ENCODE measurements at places on chromosomes 16 and 17. TPM values are rescaled to one million over a fixed set of nuclear protein-coding genes. Genes with fewer than 3 reads are reported as not detected.
A peak's percentile ranks its signal among the peaks of the same experiment; 100 is the strongest.

CCL16 gene
- not detected for total RNA-seq

MMP28 gene
- total RNA-seq, result 2.8 TPM

CTRB2 gene
- not detected for total RNA-seq

ABCA6 gene
- 23.1 TPM for total RNA-seq

GRCh38 chr16:76121636-76122035, 155.6 kb upstream of the CNTNAP4 start:
- DNase-seq, result no peak

- no peak for DNase-seq
Measured at GRCh38 chr17:80287038-80287437, 26.4 kb downstream of the RNF213 start.

DNA sequence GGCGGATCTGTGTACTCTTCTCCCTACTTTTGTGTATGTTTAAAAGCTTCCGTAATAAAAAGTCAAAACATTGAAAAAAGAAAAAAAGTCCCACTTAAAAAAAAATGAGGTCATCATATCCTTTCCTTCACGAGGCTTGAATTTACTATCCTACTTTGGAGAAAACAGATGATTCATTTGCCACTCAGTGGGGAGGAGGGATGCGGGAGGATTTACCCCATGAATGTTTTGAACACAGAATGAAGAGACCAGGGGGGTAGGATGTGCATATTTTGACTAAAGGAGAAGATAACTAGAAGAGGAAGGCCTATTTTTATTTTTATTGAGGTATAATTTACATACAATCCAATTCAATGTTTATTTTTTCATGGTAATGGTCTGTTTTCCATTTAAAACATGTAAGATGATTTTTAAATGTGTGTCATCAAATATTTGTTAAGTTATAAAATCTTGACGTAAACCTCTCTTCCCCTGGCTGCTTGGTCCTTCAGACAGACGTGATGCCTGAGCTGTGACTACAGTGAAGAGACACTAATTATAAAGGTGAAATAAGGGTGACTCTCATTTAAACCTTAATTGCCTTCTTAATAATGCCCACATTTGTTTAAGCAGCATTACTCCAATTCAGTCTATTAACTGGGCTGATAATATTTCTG, 135.4 kb upstream of the AXIN2 start:
- peak; percentile 71 for DNase-seq

DNA sequence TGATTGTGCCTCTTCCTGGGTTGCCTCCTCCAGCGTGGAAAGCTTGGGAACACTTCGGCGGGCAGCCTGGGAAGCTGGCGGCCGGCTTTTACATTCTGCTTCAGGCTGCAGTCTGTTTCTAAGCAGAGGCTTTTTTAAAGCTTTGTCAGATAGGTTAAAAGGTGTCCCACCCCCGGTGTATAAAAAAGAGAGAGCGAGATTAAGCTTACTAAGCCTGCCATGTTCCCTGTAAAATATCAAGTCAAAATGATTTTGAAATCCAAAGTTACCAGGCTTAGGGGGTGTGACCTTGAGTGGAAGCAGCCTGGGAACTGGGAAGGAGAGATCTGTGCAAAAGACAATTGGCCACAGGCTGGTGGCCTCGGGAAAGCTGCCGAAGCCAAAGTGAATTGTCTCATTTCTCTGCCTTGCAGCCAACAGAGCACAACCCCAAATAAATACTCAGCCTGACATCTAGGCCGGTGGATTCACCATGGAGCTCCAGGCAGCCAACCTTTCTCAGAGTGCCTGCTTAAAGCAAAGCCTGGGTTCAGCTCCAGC, 254.5 kb downstream of the FTO start:
- DNase-seq, result no peak

DNA sequence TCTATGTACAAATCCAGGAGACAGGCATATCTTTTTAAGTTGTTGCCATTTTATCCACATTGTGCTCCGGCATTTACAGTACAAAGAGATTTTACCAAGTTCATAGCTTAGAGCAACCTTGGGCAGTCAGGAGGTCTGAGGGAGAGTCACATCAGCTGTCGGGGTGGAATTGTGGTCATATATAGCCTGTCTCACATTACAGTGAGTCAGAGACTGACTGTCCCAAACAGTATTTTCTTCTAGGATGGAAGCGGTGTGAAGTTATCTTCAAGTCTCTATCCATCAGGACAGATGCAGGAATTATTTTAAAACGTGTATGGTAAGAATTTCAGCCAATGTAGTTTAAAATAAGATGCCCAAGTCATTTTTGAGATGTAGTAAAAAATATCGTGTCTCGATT, 53.0 kb downstream of the GPRC5B start:
- DNase-seq, result peak; percentile 88

- no peak for DNase-seq
Measured at GRCh38 chr16:4094127-4094773, 22.0 kb downstream of the ADCY9 start.

DNA sequence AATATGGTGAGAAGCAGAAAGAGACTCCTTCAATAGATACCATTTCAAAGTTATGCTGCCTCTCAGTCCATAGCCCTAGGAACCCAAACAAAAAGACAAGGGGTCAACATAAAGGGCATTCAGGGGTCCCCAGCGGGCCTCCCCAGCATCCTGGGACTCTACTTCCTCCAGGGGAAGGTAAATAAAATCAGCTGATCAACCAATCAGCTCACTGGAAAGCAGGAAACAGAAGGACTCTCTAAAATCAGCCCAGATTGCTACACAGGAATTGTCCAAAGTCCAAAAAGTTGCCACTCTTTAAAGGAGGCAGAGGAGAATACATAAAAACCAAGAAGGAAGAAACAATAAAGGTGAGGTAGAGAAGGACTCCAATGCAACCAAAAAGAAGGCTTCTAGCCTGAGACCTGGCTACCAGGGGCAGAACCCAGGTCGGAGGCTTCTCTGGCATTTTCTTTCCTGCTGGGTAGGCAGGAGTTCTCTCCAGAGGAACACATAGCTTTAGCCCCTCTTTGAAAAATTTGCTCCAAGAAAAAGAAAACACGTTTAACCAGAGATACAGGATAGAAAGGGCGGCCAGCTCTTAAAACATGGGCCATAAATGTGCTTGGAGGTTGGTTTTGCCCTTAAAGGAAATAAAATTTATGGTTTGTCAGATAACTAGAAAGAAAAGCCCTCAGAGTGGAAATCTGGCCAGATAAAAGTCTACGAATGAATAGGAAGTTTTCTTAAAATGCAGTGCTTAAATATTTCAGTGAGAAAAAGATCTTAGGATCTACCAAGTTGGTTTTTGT, 404.6 kb downstream of the SOX9 start:
- DNase-seq, result no peak
